ENCODE measurements at places on chromosomes 6 and 20.

GRCh38 chr20:52500157-52500556 is 308.6 kb upstream of the ZFP64 start:
- H3K27ac ChIP-seq: no peak overlapping the region
- no peaks in the 10 kb centered on the region for H3K36me3 ChIP-seq
- DNase-seq: no peak

DNA sequence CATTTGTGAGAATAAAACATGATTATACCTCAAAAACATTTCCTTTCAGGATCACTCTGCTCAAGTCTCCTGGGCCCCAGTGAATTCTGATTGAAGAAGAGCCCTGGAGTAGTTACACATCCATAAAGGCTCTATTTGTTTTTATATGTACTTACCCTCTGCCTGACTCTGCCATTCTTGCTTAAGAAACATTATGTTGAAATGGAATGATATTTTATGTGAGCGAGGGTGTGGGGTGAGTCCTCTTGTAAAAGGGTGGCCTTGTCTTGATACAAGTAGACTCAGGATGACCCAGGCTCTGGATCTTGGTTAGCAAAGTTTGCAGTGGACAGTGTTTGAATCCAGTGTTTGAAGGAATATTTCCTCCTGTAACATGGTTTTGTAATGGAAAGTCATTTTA is 215.4 kb upstream of the PREP start:
- H3K4me1 ChIP-seq: no peaks in the 10 kb centered on the region
- DNase-seq: no peak

DNA sequence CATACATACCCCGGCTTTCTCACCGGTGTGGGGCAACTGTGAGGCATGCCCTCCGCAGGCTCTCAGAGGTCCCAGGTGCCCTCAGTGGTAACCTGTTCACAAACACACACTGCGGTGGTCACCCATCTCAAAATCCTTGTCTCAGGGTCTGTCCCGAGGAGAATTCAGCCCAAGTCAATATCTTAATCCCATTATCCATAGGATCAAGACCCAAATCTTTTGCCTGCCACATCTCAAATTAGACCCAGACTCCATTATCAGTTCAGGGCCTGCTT is 140.8 kb downstream of the CDC5L start:
- H3K36me3 ChIP-seq: no peaks in the 10 kb centered on the region
- no peaks in the 10 kb centered on the region for H3K4me1 ChIP-seq
- no peak overlapping the region for H3K4me3 ChIP-seq
- H3K27ac ChIP-seq: no peak overlapping the region
- no peak for DNase-seq
- no peaks in the 10 kb centered on the region for H3K27me3 ChIP-seq

DNA sequence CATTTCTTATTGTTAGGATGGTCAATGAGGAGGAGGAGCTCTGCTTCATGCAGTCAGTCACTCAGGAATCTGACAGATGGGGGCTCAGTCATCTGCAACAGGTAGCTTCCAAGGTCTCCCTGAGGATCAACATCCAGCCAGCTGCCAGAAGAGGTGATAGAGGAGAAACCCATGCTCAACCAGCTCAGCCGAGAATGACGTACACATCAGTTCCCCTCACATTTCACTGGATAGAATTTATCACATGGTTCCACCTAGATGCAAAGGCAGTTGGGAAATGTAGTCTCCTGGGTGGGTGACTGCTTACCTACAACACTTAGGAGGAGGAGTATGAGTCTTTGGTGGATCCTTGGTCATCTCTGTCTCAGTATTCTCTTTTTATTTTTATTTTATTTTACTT is 144.5 kb downstream of the CEBPB start:
- DNase-seq: no peak
- no peaks in the 10 kb centered on the region for H3K27me3 ChIP-seq
- H3K4me3 ChIP-seq: no peak overlapping the region
- no peaks in the 10 kb centered on the region for H3K4me1 ChIP-seq

- no peak for DNase-seq
- no peak overlapping the region for H3K4me3 ChIP-seq
- H3K4me1 ChIP-seq: no peaks in the 10 kb centered on the region
Measured at GRCh38 chr6:157280947-157281346, 42.4 kb downstream of the TMEM242 start.

GRCh38 chr6:107392069-107392468 is 67.3 kb downstream of the PDSS2 start:
- H3K36me3 ChIP-seq: no peaks in the 10 kb centered on the region
- H3K27ac ChIP-seq: no peak overlapping the region
- no peaks in the 10 kb centered on the region for H3K27me3 ChIP-seq

DNA sequence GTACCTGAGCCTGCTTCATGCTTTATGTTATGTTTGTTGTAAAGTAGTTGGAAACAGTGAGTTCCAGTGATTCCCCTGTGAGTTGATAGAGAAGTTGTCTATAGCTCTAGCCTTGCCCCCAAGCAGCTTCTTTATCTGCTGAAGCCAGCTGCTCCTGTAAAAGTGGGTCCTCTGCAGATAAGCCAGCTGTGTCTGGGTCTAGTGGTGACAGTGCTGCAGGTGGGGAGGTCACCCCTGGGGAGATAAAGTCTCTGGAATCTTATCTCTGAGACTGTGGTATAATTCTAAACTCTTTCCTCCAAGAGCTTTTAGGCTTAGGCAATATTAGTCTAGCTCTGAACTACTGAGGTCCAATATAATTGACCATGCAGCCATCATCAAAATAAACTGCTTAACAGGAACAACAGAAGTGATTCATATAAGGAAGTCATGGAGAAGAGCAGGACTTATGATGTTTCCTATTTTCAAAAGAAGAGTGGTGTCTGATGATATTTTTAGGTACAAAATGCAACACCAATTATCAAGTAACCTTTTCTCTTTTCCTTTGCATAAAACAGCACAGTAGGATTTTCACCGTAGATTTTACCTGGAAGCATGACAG is 44.2 kb upstream of the TMEM217 start:
- H3K27ac ChIP-seq: no peak overlapping the region
- H3K4me1 ChIP-seq: no peaks in the 10 kb centered on the region
- no peak for DNase-seq
- H3K36me3 ChIP-seq: peaks cover 16% of the 10 kb centered on the region
- H3K4me3 ChIP-seq: no peak overlapping the region
- H3K27me3 ChIP-seq: no peaks in the 10 kb centered on the region

DNA sequence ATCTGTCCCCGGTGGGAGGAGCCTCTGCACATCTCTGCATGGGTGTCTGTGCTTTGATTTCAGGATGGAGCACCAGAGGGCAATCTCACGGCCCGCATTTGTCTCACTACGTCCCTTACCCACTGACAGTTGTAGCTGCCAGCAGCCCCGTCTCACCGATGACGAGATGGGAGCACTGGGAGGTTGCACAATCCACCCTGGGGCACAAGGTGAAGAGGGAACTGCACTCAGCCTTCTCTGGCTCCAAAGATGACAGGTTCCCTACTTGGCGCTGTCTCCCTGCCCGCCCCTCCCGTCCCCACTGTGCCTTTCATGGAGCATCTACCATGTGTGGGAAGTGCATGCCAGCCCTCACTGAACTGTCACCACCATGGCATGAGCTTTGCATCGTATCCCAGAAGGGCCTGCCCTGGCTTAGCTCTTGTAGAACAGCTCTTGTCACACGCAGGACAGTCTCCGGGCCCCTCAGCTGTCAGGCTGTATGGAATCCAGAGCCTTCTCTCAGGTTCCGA is 99.9 kb upstream of the PMEPA1 start:
- peaks cover 3% of the 10 kb centered on the region for H3K4me1 ChIP-seq
- no peaks in the 10 kb centered on the region for H3K27me3 ChIP-seq
- no peak for DNase-seq
- no peak overlapping the region for H3K4me3 ChIP-seq
- no peaks in the 10 kb centered on the region for H3K36me3 ChIP-seq
- H3K27ac ChIP-seq: no peak overlapping the region

DNA sequence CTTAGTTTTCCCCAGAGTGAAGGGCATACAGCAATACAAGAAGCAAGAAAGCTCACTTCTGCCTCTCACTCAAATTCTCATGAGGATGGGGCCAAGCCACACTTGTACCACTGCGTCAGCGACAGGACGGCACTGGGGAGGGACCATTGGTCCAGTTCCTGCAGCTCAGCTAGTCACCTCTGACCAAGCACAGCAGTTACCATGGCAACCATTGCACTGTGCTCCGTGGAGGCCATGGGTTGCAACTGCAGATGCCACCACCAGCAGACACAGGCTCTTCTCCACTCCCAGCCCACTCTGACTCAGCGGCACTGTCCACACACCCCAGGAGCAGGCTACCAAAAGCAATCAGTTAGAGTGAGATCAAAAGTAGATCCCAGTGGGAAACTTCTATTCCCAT is 441.1 kb upstream of the ARID1B start:
- no peak overlapping the region for H3K27ac ChIP-seq
- H3K4me1 ChIP-seq: no peaks in the 10 kb centered on the region
- H3K4me3 ChIP-seq: no peak overlapping the region
- H3K27me3 ChIP-seq: no peaks in the 10 kb centered on the region
- no peak for DNase-seq

DNA sequence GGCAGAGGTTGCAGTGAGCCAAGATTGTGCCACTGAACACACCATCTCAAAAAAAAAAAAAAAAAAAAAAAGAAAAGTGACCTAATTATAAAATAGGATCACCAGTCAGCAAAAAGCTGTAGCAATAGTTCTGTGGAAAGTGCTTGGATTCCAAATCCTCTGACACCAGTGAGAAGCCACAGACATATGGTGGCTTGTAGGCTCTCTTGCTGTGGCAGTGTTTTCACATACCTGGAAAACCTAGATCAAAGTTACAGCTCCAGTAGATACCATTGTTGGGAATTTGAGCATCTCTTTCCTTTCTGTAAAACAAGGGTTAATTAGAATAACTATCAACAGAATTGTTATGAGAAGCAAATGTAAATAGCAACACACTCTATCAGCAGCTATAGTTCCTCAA is 4.1 kb downstream of the CCDC170 start:
- H3K4me3 ChIP-seq: no peak overlapping the region
- no peaks in the 10 kb centered on the region for H3K27me3 ChIP-seq
- H3K36me3 ChIP-seq: no peaks in the 10 kb centered on the region
- DNase-seq: no peak

GRCh38 chr6:73329201-73329600 is 24.9 kb downstream of the DPPA5 start:
- DNase-seq: no peak
- H3K36me3 ChIP-seq: no peaks in the 10 kb centered on the region
- H3K27me3 ChIP-seq: no peaks in the 10 kb centered on the region
- no peak overlapping the region for H3K27ac ChIP-seq
- no peaks in the 10 kb centered on the region for H3K4me1 ChIP-seq

DNA sequence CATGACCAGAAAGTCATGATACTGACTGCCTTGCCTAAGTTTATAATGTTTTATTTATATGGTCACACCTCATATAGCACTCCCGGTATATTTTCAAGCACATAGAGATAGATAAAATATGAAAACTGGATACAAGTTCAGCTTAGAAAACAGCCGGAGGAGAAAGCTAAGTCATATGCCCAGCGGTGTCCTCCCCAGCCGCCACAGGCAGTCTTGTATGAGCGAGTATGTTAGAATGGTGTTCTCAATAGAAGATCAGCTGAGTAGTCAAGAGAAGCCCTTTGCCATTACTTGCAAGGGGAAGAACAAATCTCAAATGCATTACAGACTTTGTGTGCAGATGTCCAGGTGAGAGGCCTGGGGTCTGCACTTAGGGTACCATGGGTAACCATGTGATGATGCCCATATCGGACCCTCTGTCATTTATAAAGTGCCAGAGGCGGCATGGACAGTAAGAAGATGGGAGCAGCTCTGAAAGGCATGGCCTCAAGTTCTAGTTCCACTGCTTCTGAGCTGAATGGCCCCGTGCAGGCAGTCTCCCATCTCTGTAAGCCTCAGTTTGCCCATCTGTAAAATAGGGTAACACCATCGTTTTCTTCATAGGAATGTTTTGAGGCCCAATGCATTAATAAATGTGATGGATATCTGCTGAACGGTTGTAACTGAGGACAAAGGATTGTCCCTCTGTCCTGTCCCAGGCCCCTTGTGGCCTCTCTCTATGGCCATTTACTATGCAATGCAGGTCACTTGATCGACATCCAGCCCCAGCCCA is 195.7 kb upstream of the SNX9 start:
- H3K27me3 ChIP-seq: no peaks in the 10 kb centered on the region
- no peak for DNase-seq
- no peak overlapping the region for H3K27ac ChIP-seq
- H3K36me3 ChIP-seq: no peaks in the 10 kb centered on the region
- H3K4me3 ChIP-seq: no peak overlapping the region

- no peak overlapping the region for H3K27ac ChIP-seq
- H3K4me1 ChIP-seq: no peaks in the 10 kb centered on the region
- no peak for DNase-seq
Measured at GRCh38 chr6:17905611-17906592, 81.5 kb downstream of the KIF13A start.

- H3K36me3 ChIP-seq: peaks cover 5% of the 10 kb centered on the region
- peaks cover 26% of the 10 kb centered on the region for H3K4me1 ChIP-seq
- no peak overlapping the region for H3K27ac ChIP-seq
- no peak for DNase-seq
- H3K4me3 ChIP-seq: no peak overlapping the region
Measured at GRCh38 chr6:39224523-39225182, 4.6 kb downstream of the KCNK5 start.

DNA sequence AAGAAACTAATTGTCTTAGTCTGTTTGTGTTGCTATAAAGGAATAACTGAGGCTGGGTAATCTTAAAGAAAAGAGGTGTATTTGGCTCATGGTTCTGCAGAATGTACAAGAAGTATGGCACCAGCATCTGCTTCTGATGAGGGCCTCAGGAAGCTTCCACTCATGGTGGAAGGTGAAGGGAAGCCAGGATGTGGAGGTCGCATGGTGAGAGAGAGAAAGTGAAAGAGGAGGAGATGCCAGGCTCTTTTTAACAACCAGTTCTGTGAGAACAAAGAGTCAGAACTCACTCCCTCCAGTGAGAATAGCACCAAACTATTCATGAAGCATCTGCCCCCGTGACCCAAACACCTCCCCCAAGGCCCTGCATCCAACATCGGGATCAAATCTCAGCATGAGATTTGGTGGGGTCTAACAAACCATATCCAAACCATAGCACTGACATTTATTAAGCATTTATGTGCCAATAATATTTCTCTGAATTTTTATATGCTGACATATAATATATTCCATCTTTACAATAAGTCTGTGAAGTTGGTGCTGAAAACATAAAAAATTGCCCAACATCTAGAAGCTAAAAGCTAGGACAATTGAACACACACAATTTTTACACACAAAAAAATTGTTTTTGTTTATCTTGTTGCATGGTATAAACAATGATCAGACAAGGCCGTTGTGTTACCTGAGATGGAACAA is 29.2 kb upstream of the BTN3A2 start:
- DNase-seq: no peak
- H3K4me3 ChIP-seq: no peak overlapping the region
- no peaks in the 10 kb centered on the region for H3K36me3 ChIP-seq
- no peaks in the 10 kb centered on the region for H3K27me3 ChIP-seq
- H3K27ac ChIP-seq: no peak overlapping the region

GRCh38 chr6:170092826-170093225 is 198.1 kb downstream of the DLL1 start:
- peak overlapping the region; percentile 0 for H3K27ac ChIP-seq
- DNase-seq: no peak
- H3K4me3 ChIP-seq: no peak overlapping the region

- H3K36me3 ChIP-seq: no peaks in the 10 kb centered on the region
- no peak within 1 kb of the TSS for H3K27ac ChIP-seq
- DNase-seq: no peak
- peaks cover 23% of the 10 kb centered on the region for H3K27me3 ChIP-seq
- H3K4me1 ChIP-seq: no peaks in the 10 kb centered on the region
Measured at GRCh38 chr6:69866351-69866769, at the start of gene COL19A1. TSS of gene COL19A1 (plus strand) at chr6:69866556. CDS start at chr6:69879568, 13,012 bp downstream.

GRCh38 chr6:104629826-104630225 is 229.9 kb downstream of the HACE1 start:
- no peak for DNase-seq
- H3K27me3 ChIP-seq: no peaks in the 10 kb centered on the region
- H3K4me3 ChIP-seq: no peak overlapping the region
- H3K36me3 ChIP-seq: no peaks in the 10 kb centered on the region
- H3K27ac ChIP-seq: no peak overlapping the region

All from H1 (cell line).